ENCODE measurements at places on chromosomes 6 and 20.
A peak's percentile ranks its signal among the peaks of the same experiment; 100 is the strongest.

GRCh38 chr20:21681922-21682318 is 23.5 kb upstream of the PAX1 start:
- DNase-seq, result no peak

- no peak for DNase-seq
These were observed 84.7 kb downstream of the DLGAP4 start for GRCh38 chr20:36390719-36391415.

DNA sequence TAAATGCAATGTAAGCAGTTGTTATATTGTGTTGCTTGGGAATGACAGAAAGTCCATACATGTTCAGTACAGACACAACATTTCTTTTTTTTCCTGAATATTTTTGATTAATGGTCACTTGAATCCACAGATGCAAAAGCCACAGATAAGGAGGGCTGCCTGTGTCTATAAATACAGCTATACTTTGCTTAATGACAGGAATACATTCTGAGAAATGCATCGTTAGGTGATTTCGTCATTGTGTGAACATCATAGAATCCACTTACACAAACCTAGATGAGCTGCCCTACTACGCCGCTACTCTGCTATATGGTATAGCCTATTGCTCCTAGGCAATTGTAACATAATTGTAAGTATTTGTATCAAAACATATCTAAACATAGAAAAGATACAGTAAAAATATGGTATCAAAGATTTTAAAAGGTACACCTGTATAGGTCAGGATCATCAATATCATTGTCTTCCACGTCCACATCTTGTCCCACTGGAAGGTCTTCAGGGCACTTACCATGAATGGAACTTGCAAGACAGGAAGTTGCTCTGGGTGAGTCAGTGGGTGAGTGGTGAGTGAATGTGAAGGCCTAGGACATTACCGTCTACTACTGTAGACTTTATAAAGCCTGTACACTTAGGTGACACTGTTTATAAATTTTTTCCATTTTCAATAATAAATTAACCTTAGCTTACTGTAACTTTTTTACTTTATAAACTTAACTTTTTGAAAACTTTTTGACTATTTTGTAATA is 27.9 kb upstream of the POPDC3 start:
- no peak for DNase-seq

DNA sequence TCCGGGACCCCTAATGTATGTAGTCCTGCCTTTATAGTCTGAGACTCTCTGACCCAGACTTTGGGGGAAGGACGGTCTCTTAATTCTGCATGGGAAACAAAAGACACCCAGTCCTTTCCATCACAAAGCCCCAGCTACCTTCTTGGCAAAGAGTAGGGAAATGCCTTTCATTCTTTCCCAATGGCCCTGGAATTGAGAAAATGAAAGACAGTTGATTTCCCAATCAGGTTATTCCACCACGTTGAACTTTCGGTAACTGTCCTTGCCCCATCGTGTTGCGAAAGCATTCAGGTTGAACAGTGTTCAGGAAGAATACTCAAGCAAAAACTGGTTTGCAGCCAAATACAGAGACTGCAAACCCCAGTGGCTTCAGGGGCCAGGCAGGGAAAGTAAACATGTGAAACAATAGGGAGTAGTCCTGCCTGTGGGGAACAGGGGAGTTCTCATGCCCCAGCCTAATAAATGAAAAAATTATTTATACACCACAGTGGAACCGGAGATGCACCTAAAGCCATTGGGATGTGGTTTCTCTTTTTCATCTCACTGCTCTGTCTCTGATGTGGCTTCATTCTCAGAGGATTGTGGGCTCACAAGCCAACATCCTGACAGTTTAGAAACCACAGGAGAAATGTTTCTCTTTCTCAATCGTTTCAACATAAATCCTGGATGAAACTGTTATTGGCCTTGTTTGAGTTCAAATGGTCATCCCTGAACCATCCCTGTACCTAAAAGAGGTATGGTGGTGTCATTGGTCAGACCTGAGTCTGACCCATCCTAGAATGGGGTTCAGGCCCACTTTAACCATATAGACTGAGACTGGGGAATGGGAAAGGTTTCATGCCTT is 44.2 kb upstream of the SLC9A8 start:
- peak; percentile 85 for DNase-seq

GRCh38 chr20:5349448-5349847 is 32.7 kb upstream of the PROKR2 start:
- no peak for DNase-seq

DNA sequence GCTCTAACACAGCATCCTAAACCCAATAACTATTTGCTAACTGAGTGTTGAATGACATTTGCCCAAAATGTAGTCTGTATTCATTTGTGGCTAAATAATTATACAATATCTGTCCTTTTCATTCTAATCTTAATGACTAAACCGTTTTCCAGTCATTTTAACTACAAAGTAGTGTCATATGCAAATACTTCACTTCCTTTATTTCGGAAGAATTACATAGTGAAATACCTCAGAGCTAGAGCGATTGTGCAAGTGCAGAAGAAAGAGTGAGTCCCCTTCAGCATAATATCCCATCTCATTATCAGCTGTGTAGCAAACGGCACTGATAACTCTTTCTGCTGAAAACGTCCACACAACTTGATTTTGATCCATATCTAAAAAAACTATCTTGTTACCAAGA is 66.2 kb downstream of the ROS1 start:
- no peak for DNase-seq

- DNase-seq, result no peak
These were observed 72.3 kb upstream of the CENPW start for GRCh38 chr6:126267626-126268025.

DNA sequence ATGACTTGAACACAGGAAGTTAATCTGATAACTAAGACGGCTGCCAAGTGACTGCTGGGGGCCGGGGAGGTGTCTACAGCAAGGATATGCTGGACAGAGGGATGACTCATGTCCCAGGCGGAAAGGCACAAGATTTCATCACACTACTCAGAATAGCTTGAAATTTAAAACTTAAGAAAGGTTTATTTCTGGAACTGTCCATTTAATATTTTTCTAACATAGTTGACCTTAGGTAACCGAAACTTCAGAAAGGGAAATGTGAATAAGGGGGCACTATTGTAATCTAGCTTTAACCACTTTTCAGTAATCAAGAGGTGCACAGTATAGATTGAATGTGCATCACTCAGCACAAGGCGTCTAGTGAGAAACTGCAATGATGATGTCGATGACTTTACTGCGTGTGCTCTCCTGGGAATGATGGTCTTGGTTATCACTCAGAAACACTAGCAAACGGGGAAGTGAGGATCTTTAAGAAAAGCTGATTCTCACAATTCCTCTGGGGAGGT is 171.5 kb downstream of the QKI start:
- no peak for DNase-seq

GRCh38 chr6:83605517-83605916 is 93.2 kb downstream of the PRSS35 start:
- DNase-seq, result no peak

DNA sequence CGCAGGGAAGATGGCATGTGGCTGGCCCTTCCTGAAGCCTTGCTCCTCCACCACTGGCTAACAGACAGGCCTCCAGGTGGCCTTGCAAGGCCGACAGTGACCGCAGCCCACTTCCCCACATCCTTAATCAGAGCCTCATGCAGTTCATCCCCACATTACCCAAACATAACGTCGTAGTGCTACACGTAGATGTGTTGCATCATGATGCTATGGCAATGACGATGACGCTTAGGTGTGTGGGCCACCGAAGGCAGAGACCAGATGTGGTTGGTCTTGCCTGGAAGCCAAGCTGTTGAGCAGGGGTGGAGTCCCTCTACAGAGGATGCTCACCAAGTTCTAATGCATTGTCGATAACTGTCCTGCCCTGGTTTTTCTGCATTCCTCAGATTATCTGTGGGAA is 5.6 kb downstream of the CD93 start:
- DNase-seq, result no peak

DNA sequence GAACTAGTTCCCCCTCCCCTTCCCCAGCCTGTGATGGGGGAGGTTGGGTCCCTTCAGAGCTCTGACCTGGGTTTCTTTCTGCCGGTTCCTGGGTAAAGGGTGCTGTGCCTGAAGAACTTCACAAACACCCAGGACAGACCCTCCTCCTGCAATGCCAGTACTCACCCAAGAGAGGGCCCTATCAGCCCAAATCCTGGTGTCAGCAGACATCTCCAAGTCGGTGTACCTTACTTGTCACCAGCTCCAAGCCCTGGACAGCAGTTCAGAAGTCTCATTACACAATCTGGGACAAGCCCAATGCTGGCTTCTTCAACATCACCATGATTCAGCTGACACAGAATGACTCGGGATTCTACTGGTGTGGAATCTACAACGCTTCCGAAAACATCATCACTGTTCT is 467 bp downstream of the TREML4 start:
- DNase-seq, result no peak

- no peak for DNase-seq
These were observed 78.9 kb downstream of the CD40 start for GRCh38 chr20:46196990-46197389.

DNA sequence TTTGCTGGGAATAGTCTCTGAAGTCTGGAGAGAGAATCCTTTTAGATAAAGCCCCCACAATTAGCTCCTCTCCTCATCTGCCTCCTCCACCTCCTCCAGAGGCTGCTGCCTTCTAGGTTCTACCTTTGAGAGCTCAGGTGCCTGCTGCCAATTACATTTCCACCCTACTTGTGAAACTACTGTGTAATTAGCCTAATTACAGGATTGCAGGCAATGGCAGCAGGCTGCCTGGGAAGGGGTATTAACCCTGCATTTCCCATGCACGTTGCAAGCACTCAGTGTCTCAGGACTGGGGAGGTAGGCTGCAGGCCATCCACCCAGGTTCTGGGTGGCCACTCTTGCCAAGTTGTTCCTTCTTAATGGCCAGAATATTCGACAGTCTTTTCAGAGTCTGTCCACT is 215.6 kb upstream of the ZNF217 start:
- DNase-seq, result no peak

- no peak for DNase-seq
These were observed 98.2 kb downstream of the SMOC2 start for GRCh38 chr6:168538892-168539811.

GRCh38 chr20:62590309-62591121 is 51.8 kb upstream of the SLCO4A1 start:
- DNase-seq, result no peak

- DNase-seq, result no peak
These were observed 158.5 kb downstream of the SYNDIG1 start for GRCh38 chr20:24627926-24628325.

DNA sequence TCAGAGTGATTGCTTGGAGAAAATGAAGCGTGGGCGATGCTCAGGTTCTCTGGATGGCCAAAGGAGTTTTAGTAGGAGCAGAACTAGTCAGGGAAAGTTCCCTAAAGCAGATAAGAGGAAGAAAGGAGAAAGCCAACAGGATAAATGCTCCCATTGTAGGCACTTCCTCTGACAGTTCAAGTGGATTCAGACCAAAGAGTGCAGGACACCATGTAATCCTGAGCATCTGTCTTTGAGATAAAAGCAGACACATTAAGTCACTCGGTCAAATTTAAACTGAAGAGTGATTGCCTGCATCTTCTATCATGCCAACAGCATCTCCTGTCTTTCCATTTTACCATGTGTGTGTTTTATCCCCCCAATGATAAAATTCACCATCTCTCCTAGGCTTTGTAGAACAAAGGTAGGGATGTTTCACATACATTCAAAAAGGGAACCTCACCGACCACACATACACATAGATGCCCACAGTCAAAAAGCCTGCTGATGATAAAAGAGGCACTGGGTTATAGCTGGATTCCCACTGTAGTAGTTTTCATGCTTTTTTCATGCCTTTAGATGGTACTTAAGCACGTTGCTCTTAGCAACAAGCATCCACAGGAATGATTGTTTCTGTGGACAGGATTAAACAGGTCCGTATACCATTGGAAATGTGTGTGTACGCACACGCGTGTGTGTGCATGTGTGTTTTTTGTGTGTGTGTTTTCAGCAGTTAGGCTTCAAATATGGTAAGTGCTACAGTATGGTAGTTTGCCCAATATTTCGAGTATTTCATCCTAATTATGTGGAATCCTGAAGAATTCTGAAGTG is 7.0 kb downstream of the GRIK2 start:
- DNase-seq, result no peak

DNA sequence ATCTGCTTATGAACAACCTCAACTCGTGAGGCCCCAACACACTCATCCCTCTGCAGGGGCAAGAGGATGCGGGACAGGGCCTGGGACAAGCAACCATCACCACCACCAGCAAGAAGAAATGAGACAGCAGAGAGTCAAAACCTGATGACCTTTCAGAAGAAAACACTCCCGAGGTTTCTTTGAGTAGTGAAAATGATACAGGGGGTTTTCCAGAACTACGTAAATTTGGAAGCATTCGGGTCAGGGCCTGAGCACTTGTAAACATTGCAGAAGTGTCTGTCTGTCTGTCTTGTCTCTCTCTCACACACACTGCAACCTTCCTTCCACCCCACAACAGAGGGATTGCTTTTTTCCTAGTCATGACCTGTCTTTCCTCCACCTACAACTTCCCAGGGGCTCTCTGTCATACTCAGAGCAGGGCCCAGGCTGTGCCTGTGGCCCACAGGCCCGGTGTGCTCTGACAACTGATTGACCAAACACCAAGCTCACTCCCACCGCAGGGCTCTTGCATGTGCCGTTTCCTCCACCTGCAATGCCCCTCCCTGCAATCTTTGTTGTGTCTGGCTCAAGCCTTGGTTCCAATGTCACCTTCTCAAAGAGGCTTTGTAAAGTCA is 90.9 kb downstream of the BMP7 start:
- DNase-seq, result no peak

DNA sequence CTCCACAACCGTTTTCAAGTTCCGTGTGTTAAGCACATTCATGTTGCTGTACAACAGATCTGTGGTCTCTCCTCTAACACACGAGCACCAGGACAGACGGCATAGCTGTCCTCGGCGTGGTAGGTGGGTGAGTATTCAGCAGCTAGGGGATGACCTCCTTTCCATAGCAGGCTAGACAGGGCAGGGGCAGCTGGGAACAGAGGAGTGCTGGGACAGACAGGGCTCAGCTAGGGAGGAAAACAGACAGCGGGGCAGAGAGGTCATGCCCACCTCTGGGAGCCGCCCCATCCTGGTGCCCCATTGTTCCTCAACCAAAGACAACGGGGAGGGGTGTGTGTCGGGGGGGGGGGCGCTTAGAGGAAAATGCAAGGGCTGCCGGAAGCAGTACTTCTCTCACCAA is 271.5 kb upstream of the FOXQ1 start:
- DNase-seq, result no peak

GRCh38 chr6:139533573-139534471 is 159.4 kb upstream of the CITED2 start:
- no peak for DNase-seq

GRCh38 chr20:59082077-59082740 is 39.6 kb upstream of the PRELID3B start:
- no peak for DNase-seq

All from DND-41 (cell line).